ENCODE measurements at places on chromosomes 3 and 15. TPM values are rescaled to one million over a fixed set of nuclear protein-coding genes. Genes with fewer than 3 reads are reported as not detected.

Gene NISCH
- 31.2 TPM for total RNA-seq

Gene RNF168
- 13.2 TPM for total RNA-seq

Gene OXTR
- 0.65 TPM for total RNA-seq

Gene ZDHHC23
- total RNA-seq, result 2.3 TPM

Gene GPR87
- 69.9 TPM for total RNA-seq

Gene SLC51A
- total RNA-seq, result 0.14 TPM

Gene BLM
- 8.9 TPM for total RNA-seq

Gene SLC51B
- not detected for total RNA-seq

Gene CA12
- total RNA-seq, result 113 TPM

Gene CCR2
- not detected for total RNA-seq

Gene C3orf49
- not detected for total RNA-seq

Gene VPS8
- 17.4 TPM for total RNA-seq

Gene LRRN1
- 2.3 TPM for total RNA-seq

Gene LYSMD2
- 5.1 TPM for total RNA-seq

Gene KBTBD13
- total RNA-seq, result not detected

Gene USP50
- not detected for total RNA-seq

Gene TXNRD3
- 9.7 TPM for total RNA-seq

Gene RAB11A
- 434 TPM for total RNA-seq

Gene NOX5
- total RNA-seq, result not detected

Gene TGM4
- 0.33 TPM for total RNA-seq

Gene SGO1
- 4.8 TPM for total RNA-seq

Gene VIPR1
- 6.6 TPM for total RNA-seq

Gene NR1D2
- total RNA-seq, result 6.3 TPM

Gene FHIT
- total RNA-seq, result 3.7 TPM

Gene GMNC
- total RNA-seq, result 0.07 TPM

Gene CERS3
- total RNA-seq, result 14.1 TPM

Gene SUCNR1
- not detected for total RNA-seq

Gene SEMA5B
- total RNA-seq, result 0.37 TPM

Gene TMEM207
- not detected for total RNA-seq

Gene ESYT3
- total RNA-seq, result 0.28 TPM

Data from airway epithelial cell (primary cell).